ENCODE measurements at places on chromosomes 2 and 18.
A peak's percentile ranks its signal among the peaks of the same experiment; 100 is the strongest.

DNA sequence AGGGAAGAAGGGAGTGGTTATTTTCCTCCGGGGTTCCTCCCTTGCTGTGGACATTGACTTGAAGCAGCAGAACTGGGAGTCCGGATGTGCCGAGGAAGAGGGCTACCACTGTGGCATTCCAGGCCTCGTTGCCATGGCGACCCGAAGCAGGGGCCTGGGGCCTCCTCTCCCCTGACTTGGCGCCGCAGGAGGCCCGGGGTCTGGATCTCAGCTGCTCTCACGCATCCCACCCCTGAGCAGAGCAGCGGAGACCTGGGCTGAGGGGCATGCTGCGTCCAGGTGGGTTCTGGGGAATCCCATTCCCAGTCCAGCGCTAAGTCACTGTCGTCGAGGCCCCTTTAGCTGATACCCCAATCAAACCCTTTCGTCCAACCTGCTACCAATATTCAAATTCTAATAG, 100.2 kb downstream of the BCL11A start:
- DNase-seq, result no peak

DNA sequence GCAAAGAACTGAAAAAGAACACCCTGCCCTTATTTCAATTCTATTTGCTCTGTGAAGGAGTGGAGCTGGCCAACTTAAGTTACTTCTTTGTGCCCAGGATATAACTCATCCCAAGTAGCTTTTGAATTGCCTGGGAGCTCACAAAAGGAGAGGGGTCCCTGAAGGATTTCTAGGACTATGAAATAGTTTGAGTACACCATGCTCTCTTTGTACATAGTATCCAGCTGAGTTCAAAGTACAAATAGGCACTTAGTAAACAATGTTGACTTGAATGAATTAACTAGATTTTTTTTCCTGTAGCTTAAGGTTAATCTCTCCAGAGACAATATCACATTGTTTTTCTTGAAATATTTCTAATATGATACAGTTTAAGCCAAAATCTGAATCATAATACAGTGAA, 47.7 kb downstream of the ZC3H15 start:
- DNase-seq, result no peak

DNA sequence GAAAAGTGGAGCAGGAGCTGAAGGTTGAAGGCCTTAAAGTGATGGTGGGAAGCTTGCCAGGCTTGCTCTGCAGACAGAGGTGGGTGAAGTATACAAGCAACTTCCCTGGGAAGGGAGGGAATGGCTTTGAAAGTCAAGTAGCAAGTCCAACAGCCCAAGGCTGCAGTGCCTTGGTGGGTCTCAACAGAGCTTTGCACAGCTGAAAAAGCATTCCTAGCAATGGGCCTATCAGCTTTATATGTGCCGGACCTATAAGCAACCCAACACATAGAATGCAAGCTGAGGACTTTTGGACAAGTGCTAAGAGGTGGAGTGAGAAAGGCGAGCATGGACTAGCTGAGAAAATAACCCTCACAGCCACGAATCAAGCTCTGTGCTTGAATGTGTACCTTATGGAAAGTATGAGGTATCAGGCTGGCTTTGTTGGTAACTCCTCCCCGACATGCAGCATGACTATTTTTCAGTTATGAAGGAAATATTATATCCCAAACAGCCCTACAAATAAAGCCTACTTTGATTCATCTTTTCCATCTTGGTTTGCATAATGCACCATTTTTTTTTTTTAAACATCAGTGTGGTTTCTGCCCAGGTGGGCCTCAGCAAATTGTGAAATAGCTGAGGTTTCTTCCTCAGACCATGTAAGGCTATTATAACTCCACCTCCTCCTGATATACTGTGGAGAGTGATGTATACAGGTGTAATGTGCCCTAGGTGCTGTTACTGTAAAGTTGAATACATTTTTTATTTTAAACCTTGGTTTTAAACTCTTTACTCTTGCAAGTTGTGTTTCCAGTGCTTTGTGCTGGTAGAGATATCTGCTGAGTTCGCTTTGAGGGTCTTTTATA, 241.4 kb upstream of the CXCR4 start:
- no peak for DNase-seq

DNA sequence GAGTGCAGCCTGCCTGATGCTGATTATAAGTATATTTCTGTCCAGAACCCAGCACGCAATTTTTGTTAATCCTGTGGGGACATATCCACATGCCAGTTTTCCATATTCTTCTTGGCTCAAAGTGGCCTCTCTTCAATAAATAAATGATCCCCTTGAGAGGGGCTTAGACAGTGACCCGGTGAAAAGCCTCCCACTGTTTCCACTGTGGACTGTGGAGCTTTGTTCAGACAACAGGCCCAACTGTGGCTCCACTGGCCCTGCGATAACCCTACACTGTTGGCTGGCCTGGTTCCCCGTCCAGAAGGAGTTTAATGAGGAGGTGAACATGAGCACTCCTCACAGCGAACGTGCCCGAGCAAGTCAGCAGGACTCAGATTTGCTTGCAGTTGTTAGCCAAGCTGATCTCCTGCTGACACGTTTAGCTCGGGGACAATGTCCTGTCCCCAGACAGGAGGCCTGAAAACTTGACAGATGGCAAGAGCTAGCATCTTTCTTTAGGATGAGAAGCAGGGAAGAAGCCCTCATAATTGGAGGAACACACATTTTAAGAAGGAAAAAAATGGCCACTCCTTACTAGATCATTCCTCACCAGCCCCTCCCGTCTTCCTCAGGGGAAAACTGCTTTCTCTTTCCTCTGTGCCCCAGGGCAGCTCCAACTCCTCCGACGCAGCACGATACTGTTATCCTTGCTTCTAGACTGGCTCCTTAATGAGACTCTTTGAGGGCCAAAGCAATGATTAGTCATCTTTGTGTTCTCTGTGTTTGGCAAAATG, 20.0 kb upstream of the MTCL1 start:
- DNase-seq, result peak; percentile 32

- DNase-seq, result peak; percentile 75
Measured at GRCh38 chr18:12442946-12443345, 35.2 kb downstream of the PRELID3A start.

- peak; percentile 46 for DNase-seq
Measured at GRCh38 chr2:222912117-222912516, 51.3 kb downstream of the ACSL3 start.

DNA sequence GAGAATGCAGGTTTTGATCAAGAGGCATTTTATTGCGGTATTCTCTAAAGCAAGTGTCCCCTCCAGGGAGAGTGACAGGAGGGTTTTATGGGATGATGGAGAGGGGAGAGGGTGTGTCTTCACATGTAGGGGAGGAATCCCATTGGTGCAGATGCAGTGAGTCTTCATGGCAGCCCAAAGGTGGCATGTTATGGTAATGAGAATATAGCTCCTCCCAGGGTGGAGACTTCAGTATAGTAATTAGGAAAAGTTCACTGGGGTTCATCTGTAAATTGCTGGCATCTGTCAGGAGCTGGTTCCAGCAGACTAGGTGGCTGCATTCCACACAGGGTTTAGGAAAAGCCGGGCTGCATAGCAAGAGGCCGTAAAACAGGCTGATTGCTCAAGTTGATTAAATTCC, 230.7 kb upstream of the CCDC68 start:
- DNase-seq, result no peak

DNA sequence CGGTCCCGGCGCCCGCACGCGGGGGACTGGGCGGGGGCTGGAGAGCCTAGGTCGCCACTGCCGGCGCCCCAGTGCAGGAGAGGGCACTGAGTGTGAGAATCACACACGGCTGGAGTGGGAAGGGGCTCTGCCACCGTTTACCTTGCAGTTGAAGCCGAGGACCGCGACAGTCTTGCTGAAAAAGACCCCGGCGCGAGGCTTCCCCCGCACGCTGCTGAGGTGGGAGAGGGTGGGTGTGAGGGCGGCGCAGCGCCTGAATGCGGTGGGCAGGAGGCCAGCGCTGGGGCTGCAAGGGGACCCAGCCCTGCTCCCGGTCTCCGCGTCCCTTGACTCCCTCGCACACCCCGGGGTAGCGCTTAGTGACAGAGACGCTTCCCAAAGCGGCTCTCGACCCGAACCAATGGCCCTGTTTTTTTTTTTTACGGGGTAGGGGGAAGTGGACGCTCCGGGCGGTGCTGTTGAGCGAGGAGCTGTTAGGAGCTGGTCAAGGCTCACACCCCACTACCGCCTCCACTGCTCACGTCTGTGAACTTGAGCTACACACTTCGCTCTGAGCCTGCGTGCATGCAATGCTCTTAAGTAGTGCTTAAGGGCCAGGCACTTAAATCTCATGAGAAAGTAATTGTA, 794 bp downstream of the NOTO start:
- DNase-seq, result no peak

DNA sequence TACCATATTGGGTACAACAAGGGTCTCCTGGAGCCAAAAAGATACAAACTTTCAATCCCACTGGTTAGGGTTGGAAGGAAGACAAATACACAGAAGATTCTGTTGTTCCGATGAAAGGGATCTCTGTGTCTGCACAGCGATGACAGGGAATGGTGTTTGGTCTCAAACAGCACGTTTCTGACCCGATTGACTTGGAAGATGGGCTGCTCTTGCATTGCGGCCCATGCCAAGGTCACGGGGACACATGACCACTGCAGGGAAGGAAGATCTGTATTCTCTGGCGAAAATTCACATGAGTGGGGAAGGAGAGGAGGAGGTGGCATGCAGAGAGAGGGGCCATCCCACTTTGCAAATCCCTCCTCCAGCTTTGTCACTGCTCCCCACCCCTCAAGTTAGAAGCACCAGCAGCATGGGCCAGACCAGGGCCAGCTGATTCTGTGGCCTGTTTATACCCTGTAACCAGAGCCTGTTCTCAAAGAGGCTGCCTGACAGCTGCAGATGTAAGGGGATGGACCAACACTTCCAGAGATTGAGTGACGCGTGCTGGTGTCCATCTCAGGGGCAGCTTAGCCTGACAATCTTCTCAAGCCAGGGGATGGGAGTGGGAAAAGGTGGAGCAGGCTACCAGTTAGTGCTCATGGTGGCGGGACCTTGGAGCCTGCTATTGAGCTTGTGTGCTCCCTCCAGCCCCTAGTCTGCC, 57.2 kb downstream of the TNP1 start:
- DNase-seq, result no peak

GRCh38 chr2:152098496-152099366, at the start of gene CACNB4:
Gene CACNB4 (minus strand): TSS chr2:152099044.
- DNase-seq, result no peak

DNA sequence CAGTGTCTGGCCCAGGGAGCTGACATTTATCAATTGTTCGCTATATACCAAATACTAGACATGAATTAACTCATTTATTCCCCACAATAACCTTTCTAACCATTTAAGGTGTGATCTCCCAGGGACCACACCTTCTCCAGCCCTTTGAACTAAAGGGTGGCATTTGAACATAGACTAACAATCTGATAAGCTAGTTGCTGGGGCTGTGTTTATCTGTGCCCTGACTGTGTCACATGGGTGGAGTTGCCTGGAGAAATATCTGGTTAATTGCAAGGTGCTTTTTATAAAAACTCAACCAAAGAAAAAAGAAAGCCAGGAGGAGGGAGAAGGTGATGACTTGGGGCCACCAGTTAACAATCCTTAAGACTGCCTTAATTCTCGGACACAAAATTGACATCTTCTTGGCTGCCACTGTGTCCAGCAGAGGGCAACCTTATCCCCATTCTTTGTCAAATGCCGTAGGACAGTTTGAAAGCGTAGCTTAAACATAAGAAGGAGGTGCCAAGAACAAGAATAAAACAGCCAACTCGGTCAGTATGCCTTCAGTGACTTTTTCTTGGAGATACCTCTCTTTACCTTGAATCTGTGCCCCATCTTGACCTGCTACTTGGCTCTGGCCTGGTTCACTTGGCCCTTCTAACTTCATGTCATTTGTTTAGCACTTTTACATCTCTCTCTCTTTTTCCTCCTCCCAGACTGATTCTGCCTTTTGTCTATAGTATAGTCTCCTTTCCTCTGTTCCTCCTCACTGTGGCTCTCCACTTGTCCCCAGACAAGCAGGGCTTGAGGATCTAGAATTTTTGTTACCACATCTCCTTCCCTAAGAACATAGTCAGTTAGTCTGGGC, 183.4 kb downstream of the MYO3B start:
- peak; percentile 50 for DNase-seq

- peak; percentile 67 for DNase-seq
Measured at GRCh38 chr2:230749111-230749510, 36.5 kb downstream of the CAB39 start.

DNA sequence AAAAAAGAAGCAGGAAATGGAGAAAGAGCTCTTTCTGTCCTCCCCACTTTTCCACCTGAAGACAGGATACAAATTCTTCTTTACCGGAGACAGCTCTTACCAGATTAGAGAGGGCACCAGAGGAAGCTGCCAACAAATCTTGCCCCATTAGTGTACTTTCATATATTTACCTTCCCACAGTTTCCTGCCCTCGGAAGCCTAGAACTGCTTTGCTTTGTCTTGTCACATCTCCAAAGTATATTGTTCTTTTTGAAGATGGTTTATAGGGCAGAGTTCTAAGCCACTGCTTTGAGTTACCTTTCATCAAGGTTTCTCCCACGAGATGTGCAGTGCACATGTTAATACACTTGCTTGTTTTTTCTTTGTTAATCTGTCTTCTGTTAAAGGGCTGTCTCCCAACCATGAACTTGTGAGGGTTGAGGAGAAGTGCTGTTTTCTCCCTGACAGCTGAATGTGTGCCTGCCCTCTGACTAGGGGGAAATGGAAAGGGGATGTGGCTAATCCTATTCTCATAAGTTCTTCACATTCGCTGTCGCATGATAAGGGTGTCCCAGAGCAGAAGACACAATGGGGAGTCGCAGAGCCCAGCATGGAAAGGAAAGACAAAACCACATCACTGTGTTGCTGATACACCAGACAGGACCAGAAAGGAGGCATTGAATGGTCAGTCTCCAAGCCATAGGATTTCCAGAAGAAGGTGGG, 24.2 kb downstream of the CENPA start:
- DNase-seq, result no peak

- DNase-seq, result no peak
Measured at GRCh38 chr2:181484851-181485637, 27.9 kb downstream of the ITGA4 start.

DNA sequence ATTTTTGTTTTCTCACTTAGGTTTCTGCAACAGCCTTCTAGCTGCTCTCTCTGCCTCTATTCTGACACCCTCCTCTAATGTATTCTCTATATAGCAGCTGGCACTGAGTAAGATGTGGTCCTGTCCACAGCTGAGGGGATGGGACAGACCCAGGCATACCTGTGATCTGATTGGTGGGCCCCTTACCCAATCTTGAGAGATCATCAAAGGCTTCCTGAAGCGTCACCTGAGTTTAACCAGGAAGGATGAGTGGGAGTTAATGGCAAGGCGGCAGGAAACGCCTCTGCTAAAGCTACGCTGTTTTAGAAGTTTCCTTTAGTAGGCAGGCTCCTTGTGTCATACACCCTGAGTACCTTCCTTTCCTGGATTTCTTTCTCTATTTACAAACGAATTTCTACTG, 5.7 kb upstream of the TET3 start:
- DNase-seq, result no peak
